ENCODE measurements at places on chromosomes 1 and 21.

- no peak for DNase-seq
Measured at GRCh38 chr1:184634296-184634695, 120.4 kb downstream of the EDEM3 start.

- DNase-seq: no peak
Measured at GRCh38 chr1:155039308-155039669, 5.7 kb downstream of the DCST1 start.

- DNase-seq: no peak
Measured at GRCh38 chr1:244913806-244914205, 49.5 kb upstream of the HNRNPU start.

DNA sequence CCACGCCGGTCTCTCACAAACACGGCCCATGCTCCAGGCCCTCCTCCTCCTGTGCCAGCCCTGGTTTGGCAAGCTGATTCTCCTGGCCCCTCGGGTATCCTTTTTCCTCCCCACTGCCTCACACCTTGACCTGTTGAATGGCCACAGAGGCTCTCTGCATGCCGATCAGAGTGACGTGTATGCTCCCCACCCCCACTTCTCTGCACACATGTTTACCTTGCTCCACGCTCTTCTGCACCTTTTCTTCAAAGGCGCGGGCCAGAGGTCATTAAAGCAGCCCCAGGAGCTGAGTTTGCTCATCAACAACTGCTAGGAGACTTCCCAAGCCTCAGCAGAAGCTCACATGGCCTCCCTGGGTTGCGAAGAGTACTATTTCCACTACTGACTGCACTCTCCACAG lies 139.3 kb upstream of the EDN2 start:
- DNase-seq: no peak

DNA sequence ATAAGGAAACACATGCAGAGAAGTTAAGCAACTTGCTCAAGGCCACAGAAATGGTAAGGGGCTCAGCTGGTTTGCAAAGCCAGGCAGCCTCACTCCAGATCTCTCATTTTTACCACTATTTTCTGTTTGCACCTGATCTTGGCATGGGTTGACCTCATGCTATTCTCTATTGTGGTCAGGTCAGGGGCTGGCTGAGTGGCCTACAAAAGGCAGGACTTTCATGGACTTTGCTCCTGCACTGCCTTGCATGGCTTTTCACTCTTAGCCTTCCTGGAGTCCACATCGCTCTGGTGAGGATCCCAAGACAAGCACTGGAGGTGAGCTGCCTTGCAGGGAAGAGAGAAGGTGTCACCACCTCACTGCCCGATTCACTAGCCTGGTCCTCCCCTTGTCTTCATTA lies 56.8 kb upstream of the CSF3R start:
- no peak for DNase-seq

DNA sequence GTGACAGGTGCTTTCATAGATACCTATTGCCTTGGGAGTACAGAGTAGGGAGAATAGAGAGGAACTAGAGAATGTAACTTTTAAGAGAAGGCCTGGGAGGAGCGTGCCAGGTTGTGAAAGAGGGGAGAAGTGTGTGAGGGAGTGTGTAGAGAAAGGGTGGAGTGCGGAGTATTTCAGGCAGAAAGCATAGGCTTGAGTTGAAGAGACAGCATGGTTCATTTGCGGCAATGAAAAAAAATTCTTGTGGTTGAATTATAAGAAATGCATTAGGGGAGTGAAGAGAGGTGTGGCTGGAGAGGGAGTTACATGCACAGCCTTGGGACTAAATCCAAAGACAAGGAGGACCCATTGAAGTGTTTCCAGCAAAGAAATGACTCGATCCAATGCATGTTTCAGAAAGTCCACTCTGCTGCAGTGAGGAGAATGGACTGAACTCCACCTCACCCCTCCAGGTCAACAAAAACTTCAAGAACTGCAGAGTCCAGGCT lies 81.7 kb upstream of the ADAM30 start:
- peak; percentile 25 for DNase-seq

DNA sequence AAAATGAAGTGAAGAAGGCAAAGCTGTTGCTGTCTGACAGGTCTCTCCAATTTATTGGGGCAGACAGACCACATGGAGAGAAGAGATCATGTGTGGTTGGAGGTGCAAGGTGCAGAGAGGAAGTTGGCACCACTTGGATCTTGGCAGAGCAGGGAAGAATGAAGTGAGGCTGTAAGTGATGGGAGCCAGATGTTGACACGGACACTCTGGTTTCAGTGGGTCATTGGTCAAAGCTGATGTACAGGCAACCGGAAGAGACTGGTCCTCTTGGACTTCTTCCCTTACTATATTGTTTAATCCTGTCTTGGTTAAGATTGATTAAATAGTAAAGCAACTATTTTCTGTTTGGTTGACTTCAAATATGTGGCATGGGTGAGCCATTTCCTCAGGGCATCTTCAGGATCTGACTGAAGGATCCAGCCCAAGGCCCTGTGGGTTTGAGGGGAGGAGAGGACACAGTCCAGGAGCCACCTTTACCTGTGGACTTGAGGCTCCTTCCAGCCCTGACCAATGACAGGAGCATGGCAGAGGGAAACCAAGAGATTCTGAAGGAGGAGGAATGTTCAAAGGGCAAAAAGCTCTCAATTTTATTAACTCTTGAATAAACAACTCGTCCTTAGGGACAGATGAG lies 49.4 kb downstream of the NENF start:
- no peak for DNase-seq

GRCh38 chr1:218439541-218440295 lies 94.6 kb downstream of the TGFB2 start:
- DNase-seq: peak; percentile 65

DNA sequence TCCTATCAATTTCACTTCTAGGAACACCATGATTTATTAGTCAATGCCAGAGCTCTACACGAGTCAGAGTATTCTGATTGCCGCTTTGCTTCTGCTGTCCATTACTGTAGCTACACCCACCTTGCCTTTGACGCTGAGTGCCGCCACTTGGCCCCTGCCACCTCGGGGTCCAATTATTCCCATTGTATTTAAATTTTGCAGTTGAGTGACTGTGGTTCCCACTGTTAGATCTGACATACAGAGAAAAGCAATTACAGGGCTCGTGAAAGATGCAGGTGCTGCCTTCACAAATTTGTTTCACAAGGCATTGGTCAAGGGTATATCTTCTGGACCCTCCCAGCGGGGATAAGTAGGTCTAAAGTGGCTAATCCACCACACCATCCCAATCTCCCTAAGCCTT lies 428.9 kb downstream of the SIPA1L2 start:
- DNase-seq: no peak

- DNase-seq: no peak
Measured at GRCh38 chr1:911875-912739, 11.6 kb upstream of the SAMD11 start.

GRCh38 chr1:174877208-174877673 lies 122.5 kb upstream of the CACYBP start:
- DNase-seq: no peak

GRCh38 chr21:33259995-33260394 lies 6.2 kb upstream of the IL10RB start:
- DNase-seq: no peak

DNA sequence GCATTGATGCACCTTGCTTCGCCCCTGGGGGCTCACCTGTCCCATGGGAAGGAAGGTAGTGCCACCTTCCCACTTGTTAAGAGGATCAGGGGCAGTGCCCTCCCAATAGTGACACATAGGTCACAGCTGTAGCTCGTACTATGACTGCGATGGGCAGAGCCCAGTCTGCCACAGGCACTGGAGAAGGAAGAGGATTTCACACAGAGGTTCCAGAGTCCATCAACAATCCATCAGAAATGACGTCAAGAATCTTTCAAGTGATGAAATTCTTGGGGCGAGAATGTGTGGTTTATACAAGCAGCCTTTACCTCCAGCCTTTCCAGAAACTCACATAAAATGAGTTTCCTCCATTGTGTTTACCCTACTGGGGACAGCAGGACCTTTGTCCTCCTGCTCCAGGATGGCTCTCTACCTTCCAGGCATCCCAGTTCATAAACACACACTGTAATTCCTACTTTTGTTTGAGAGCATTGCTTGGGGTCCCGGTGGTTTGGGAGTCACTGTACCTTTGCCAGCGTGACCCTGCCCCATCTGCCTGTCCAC lies 260.6 kb upstream of the VAMP3 start:
- no peak for DNase-seq

DNA sequence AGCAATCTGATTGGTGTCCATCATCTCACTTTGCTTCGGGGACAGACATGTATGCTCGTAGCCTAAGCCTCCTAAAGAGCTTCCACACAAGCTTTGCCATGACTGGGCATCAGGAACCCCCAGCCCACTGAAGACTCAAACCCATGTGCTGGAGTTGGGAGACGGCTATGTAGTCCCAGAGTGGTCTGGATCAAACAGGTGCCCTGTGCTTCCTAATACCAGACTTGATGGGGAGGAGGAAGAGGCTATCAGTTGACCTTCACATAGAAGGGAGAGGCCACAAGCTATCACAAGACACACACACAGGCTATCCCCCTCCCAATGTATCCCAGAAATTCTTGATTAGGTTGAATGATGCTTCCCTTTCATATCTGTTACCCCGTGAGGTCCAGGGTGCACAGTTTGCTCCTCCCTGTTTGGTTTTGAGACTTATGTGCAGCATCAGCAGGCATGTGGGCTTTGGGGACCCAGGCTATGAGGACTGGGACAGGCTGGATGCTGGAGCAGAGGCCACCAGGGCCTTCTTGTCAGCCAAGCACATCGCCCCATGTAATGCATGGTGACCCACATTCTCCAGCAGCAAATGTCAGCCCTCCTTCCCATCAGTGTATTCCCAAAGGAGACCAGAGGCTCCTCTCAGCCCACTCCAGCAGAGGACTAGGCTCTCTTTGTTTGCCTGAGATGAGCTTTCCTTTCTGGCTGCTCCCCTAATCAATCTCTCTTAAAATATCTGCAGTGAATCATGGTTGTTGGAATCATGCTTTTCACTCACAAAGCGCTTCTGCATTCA lies 159.8 kb downstream of the GRIK3 start:
- DNase-seq: no peak

DNA sequence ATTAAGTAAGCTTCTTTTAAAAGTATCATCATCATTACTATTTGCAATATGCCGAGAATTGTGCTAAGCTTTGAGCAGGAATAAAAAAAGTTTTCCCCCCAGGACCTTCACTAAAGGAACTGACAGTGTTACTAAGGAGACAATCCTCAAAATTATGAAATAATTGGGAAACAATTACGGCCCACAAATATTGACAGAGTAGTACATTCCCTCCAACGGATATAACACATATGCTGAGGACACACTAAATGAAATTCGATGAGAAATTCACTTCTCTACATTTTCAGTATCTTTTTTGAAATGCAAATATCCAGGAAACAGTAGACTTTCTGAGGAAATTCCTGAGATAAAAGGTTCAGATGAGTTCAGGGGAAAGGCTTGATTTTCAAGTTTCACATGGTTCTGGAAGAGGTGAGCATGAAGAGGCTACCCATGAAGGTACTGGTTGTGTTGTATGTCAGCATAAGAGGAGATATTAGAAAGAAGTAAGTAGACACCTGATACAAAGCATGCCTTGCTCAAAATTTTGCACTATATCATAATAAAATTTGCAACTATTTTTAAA lies 171.2 kb upstream of the NR5A2 start:
- DNase-seq: no peak

GRCh38 chr1:232149287-232150201 lies 480.4 kb downstream of the SIPA1L2 start:
- peak; percentile 13 for DNase-seq

Measured in AG20443 (cell line).